Lower leg skin (tissue), 4 donors: ENCODE measurements at places on chromosomes 16 and 17. TPM values are rescaled to one million over a fixed set of nuclear protein-coding genes. Genes with fewer than 3 reads are reported as not detected.

DNA sequence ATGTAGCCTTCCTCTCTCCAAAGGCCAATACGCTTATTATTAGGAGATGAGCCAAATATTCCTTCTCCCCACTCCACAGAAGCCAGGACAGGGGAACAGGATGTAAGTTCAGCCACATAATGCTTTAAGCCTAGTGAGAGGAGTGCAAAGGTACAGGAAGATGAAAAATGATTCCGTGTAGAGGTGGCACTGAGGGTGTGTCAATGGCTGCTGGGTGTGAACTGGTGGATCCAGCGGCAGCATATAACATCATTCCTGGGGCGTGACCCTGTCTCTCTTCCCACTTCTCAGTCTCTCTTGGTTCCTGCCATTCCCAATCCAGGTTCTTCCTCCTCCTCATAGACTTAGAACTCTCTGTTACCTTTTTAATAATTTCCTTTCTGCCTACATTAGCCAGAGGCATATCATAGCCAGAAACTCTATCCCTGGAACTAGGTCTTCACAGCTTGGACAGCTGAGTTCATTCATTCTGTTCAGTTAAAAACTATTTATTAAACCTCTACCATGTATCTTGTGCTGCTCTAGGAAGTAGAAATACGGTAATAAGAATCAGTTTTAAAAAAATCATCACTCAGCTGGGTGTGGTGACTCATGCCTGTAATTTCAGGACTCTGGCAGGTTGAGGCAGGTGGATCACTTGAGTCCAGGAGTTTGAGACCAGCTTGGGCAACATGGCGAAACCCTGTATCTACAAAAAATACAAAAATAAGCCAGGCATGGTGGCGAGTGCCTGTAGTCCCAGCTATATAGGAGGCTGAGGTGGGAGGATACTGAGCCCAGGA, 58.0 kb upstream of the FAM20A start:
- DNase-seq: no peak

DNA sequence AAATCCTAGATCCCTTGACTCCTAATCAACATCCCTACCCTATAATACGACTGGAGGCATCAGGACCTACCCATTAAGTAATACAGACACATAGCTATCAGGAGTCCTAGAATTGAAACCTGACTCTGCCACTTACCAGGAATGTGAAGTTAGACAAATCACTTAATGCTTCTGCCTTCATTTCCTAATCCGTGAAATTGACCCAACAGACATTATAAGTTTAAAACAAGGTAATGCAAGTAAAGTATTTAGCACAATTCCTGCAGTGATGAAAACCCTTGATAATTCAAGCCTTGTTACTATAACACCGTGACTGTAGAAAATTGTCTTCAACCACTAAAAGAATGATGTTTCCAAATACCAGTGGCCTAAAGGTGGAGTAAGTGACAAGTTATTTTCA, 150.2 kb downstream of the KCNJ2 start:
- no peak for DNase-seq

- no peak for DNase-seq
Observed at GRCh38 chr17:19021622-19022083, 17.1 kb upstream of the FAM83G start.

DNA sequence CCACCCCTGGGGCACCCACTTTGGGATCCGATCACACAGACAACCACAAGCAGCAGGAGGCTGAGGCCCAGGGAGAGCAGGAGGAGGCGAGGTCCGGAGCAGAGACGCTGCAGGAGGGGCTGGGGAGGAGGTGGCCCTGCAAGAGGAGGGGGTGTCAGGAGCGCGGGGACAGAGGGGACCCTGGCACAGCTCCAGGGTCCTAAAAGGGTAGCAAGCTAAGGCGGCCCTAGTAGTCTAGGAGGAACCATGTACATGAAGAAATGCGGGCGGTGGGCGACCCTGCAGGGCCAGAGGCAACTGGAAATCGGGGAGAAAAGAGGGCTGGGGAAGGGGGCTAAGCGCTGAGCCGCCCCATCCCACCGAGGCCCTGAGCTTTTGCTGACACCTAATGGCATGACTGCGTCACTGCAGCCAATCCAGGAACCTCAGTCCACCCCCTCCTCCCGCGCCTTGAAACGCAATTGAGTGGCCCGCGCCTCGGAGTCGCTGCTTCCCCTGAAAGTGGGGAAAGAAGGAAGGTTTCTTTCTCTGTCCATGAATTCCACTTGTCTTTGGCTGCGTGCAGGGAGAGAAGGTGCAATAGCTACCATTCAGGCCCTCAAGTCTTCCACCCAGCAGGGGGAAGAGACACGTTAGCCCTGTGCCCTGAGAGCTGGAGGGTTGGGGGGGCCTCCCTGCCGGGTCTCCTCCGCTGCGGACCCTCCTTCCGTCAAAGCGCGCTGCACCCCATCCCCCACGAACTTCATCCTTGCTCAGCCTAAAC, 1.8 kb downstream of the ASGR1 start:
- peak; percentile 89 for DNase-seq

DNA sequence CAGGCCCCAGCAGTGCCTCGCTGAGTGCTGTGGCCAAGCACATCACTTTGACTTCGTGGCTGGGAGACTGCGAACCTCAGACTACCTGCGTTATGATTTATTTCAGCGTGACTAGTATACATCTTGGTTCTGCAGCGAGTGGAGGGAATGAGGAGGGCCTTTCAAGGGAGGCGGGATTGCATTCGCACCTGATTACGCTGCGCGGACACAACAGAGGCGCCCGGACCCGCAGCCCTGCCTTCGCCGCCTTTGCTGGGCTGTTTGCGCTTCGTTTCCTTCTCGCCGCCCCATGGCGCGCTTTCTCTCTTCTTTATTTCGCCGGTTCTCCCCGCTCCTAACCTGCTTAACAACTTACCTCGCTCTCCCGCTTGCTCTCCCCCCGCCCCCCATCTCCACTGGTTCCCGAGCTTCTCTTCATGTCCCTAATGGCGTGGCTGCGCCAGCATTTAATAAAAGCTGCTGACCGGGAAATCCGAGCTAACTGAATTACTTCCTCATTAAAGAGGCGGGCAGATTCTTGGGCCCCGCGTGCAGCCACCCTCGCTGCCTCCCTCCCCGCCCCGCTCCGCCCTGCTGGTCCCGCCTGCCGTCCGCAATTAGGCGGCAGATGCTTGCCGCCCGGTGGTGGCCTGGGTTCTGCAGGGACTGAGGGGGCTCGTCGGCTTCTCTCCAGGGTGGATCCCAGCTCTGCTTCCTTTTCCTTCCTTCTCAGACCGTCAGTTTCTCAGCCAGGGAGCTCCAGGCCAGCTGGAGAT, 257.6 kb upstream of the SDK2 start:
- DNase-seq: no peak

- DNase-seq: no peak
Observed at GRCh38 chr17:54947396-54947795, 21.1 kb downstream of the COX11 start.

The PDIA2 gene
- 0.23 TPM for total RNA-seq

The TIGD7 gene
- 1.9 TPM for total RNA-seq

The IST1 gene
- total RNA-seq: 227 TPM

The TMEM256 gene
- 67.0 TPM for total RNA-seq
